LHCN-M2 (cell line): ENCODE measurements at places on chromosomes 6 and 20.

GRCh38 chr20:47440857-47441773, 60.6 kb upstream of the NCOA3 start:
- DNase-seq, result peak; percentile 50

GRCh38 chr6:14408446-14408845, 290.9 kb downstream of the CD83 start:
- no peak for DNase-seq

GRCh38 chr20:56605261-56605996, 23.7 kb upstream of the TFAP2C start:
- DNase-seq, result no peak

DNA sequence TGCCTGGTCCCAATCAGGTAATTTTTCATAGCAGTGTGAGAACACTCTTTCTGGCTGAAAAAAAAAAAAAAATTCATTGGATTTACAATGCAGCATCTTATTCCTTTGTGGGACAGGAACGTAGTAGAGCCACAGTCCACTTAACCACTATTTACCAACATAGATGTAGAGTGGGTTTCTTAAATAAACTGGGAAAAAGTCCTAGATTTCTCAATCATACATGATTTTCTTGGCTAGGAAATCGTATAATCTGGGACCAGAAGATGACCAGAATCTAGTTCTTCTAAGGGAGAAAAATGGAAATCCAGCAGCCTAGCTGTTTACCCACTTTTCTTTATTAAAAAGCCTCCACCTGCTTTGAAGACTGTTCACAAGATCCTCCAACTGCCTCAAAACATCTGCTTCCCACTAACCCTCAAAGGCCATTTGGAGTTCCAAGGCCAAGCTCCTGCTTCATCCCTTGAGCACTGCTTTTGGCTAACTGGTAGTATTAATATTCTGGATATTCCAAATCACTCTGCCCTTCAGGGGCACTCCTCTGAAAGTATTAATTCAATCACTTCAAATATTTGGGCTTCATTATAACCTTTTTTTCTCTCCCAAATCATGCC, 70.4 kb downstream of the FYN start:
- DNase-seq, result no peak

DNA sequence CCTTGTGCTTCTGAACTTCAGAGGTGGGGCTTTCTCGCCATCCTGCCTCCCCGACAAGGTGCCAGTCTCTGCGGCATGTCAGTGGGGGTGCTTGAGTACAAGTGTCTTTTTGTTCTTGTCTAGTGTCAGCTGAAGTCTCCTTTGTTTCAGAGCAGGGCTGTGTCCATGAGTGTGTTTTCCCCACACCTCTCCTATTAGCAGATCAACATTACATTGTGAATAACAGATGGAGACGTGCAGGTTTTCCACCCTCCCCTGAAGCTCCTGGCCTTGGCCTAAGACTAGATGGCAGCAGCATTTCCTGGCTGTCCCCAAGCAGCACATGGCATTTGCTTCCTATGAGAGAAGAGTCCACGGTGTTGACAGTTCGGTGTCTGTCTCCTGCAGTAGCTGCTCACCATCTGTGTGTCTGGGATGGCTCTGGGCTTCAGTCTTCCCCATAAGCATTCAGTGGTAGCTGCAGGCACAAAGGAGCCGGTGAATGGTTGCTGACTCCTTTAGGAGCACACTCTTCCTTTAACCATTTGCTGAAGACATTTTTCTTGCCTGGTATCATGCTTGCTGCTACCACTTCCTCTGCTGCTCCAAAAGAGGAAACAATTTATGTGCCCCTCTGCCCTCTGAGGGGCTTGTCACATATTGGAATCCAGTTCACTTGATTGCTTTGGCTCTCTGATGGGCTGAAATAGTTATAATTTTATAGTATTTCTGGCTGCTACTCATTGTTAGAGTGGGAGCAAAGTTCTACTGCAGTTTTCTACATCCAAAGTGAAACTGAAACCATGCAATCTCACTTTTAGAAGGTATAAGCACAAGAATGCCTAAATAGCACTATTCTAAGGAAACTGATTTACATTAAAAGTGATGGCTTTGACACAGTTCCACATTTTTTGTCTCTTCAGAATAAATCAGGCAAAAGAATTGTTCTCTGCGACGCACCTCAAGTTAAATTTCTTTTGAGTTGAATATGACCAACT, 913.0 kb downstream of the C6orf118 start:
- peak; percentile 38 for DNase-seq

GRCh38 chr20:11170565-11170964, 496.8 kb upstream of the JAG1 start:
- peak; percentile 46 for DNase-seq

DNA sequence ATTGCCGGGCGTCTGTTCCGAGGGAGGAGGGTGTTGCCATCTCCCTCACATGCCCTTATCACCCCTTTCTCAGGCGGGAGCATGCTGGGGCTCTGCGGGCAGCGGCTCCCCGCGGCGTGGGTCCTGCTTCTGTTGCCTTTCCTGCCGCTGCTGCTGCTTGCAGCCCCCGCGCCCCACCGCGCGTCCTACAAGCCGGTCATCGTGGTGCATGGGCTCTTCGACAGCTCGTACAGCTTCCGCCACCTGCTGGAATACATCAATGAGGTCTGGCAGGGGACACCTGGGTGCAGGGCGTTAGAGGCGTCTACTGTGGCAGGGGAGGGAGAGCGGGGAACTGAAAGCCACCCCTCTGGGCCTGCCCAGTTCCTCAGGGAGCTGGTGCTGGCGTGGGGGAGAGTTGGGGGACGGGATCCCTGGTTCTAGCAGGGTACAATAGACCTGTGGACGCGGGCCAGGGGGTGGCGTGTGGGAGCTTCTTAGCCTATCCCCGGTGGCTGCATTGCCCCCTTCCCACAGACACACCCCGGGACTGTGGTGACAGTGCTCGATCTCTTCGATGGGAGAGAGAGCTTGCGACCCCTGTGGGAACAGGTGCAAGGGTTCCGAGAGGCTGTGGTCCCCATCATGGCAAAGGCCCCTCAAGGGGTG, 697 bp downstream of the PPT2 start:
- peak; percentile 67 for DNase-seq

GRCh38 chr20:46647469-46647868, 3.8 kb downstream of the SLC13A3 start:
- DNase-seq, result no peak

GRCh38 chr6:107075951-107076381, 39.3 kb downstream of the BEND3 start:
- peak; percentile 71 for DNase-seq

DNA sequence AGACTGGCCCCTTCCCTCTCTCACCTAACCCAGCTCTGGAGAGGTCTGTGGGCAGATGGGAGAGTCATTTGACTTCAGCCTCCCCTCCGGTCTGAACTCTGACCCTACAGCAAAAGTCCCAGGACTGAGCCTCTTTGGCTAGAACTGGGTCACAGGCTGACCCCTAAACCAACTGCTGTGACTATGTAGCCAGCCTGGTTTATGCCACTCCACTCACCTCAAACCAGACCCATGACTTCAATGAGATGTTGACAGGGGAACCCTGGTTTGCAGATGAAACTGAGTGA, 864 bp upstream of the OSBPL2 start:
- no peak for DNase-seq

DNA sequence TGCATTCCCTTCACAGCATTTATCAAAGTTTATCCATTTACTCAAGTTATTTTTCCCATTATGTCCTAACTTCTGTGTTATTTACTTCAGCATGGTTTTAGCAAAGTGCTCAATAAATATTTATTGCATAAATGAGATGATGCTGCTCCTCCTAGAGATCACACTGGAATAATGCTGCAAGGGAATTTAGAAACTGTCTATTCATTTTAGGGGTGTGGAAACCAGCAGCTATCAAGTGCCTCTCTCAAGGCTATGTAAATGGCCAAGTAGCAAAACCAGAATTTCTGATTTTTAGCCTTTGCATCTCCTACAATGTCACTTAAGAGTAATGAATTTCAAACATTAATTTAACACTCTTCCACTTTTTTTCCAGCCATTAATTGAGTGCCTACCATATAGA, 316.2 kb downstream of the COL12A1 start:
- no peak for DNase-seq

- no peak for DNase-seq
Measured at GRCh38 chr6:157382821-157383220, 1.8 kb downstream of the ZDHHC14 start.

DNA sequence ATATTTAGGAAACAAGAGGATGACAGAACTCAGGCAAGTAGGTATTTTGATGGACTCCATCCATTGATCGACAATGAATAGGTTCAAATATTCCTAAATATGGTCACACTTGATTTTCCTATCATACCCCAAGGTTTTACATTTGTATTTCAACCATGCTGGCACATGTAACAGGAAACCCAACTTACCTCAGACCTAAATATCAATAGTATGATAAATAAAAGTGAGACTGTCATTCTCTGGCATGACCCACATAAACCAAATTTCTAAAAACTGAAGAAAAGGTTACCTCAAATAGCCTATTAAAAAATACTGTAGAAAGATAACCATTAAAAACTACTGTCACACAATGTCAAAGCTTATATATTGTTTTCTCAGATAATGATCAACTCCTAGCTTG, 97.3 kb downstream of the PRDM1 start:
- DNase-seq, result no peak

- peak; percentile 39 for DNase-seq
Measured at GRCh38 chr20:62792182-62792939, 3.9 kb upstream of the MRGBP start.
